ENCODE measurements at places on chromosomes 3 and 15.

DNA sequence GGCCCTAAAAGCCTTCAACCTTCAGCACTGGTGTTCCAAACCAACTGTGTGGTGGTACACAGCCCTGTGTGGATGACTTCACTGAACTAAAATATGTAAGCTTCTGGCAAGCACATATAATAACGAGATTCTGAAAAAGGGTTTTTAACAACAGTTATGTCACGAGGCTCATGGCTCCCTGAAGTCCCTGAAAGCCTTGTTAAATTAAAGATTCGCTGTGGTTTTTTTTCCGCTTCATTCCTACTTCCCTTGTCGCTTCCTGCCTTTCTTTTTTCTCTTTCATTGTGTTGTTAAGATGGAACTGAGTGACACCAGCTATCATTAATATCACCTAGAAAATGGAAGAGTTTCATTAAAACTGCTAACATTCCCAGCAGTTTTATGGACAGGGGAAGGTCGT lies 3.5 kb downstream of the RORA start:
- no peak for DNase-seq
- no peak overlapping the region for H3K4me3 ChIP-seq
- H3K4me1 ChIP-seq: peaks cover 11% of the 10 kb centered on the region
- H3K36me3 ChIP-seq: no peaks in the 10 kb centered on the region
- H3K27me3 ChIP-seq: no peaks in the 10 kb centered on the region

GRCh38 chr15:82079736-82080135 lies 33.9 kb upstream of the MEX3B start:
- H3K27me3 ChIP-seq: peaks cover 26% of the 10 kb centered on the region
- no peak overlapping the region for H3K4me3 ChIP-seq
- H3K4me1 ChIP-seq: peaks cover 4% of the 10 kb centered on the region
- no peaks in the 10 kb centered on the region for H3K36me3 ChIP-seq
- no peak overlapping the region for H3K27ac ChIP-seq

DNA sequence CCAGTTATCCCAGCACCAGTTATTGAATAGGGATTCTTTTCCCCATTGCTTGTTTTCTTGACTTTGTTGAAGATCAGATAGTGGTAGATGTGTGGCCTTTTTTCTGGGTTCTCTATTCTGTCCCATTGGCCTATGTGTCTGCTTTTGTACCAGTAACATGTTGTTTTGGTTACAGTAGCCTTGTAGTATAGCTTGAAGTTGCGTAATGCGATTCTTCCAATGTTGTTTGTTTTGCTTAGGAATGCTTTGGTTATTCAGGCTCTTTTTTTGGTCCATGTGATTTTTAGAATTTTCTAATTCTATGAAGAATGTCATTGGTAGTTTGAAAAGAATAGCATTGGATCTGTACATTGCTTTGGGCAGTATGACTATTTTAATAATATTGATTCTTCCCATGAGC lies 94.3 kb upstream of the CHMP2B start:
- no peak overlapping the region for H3K27ac ChIP-seq
- H3K4me3 ChIP-seq: no peak overlapping the region
- H3K4me1 ChIP-seq: no peaks in the 10 kb centered on the region

DNA sequence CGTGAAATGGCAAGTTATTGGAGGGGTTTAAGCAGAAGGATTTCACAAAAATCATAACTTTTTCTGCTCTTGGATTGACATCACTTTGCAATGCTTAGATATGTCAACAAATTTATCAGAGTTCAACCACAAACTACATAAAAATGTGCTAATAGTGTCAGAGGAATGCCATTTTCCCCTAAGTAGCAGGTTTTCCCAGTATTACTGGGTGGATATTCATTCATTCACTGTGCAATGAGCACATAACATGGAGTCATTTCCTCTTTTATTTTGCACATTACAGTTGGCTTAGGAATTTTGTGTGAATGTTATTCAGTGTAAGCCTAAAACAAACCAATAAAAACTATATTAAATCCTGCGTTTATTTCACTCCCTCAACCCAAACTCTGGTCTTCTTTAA lies 537.3 kb upstream of the MCTP2 start:
- no peak overlapping the region for H3K27ac ChIP-seq
- no peaks in the 10 kb centered on the region for H3K27me3 ChIP-seq
- H3K4me3 ChIP-seq: no peak overlapping the region
- H3K4me1 ChIP-seq: no peaks in the 10 kb centered on the region
- no peak for DNase-seq

DNA sequence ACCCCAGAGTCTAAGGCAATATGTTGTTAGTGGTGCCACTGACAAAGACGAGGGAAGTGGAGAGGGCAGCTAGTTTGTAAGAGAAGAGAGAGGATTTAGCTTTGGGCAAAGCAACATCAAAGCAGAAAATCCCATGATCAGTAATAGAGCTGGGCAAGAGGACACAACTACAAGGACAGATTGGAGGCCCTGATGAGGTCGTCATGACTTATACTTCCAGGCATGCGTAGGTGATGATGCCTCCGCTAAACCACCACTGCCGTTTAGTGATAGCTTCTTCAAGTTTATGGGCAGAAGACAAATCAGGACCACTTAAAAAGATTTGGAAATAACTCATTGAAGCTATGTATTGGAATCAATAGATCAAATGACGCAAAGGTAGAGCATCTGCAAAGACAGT lies 2.6 kb downstream of the HRG start:
- no peak for DNase-seq
- H3K36me3 ChIP-seq: no peaks in the 10 kb centered on the region
- H3K4me3 ChIP-seq: no peak overlapping the region

DNA sequence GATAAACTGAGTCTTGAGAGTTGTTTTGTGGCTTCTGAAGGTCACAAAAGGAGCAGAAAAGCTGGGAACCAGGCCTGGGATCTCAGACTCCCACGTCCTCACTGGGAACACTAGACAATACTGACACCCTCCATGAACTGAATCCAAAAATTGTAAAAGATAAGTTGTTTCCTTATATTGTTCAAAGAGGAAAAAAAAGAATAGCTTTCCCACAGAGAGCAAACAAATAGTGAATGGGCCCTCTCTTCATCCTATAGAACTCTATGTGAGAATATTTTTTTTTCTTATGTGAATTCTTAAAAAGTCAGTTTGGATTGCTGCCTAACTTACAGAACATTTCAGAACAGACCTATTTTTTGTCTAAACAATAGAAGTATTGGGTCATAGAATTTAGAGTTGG lies 203.5 kb downstream of the MECOM start:
- DNase-seq: no peak
- H3K4me3 ChIP-seq: no peak overlapping the region
- no peaks in the 10 kb centered on the region for H3K27me3 ChIP-seq
- H3K4me1 ChIP-seq: no peaks in the 10 kb centered on the region

GRCh38 chr3:124078953-124079911 lies 87.3 kb upstream of the ROPN1 start:
- DNase-seq: peak; percentile 36
- H3K27ac ChIP-seq: no peak overlapping the region
- peaks cover 4% of the 10 kb centered on the region for H3K4me1 ChIP-seq
- no peaks in the 10 kb centered on the region for H3K27me3 ChIP-seq

DNA sequence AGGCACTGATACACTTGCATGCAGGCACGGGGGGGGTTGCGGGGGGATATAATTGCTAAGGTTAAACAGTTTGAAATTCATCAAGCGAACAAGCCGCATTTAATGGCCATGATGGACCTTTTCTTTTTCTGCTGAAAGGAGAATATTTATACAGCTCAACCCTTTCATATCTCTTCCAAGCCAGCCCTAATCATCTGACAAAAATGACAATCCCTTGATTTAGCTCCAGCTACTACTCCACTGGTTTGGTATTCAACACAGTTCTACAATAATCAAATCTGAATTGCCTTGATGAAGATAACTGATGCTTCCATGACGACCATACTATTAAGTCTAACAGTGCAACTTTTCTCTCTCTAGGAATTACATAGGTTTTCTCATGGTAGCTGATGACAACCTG lies 374.9 kb downstream of the PLCL2 start:
- H3K4me3 ChIP-seq: no peak overlapping the region
- no peaks in the 10 kb centered on the region for H3K4me1 ChIP-seq
- H3K36me3 ChIP-seq: no peaks in the 10 kb centered on the region
- no peak for DNase-seq
- H3K27me3 ChIP-seq: no peaks in the 10 kb centered on the region

DNA sequence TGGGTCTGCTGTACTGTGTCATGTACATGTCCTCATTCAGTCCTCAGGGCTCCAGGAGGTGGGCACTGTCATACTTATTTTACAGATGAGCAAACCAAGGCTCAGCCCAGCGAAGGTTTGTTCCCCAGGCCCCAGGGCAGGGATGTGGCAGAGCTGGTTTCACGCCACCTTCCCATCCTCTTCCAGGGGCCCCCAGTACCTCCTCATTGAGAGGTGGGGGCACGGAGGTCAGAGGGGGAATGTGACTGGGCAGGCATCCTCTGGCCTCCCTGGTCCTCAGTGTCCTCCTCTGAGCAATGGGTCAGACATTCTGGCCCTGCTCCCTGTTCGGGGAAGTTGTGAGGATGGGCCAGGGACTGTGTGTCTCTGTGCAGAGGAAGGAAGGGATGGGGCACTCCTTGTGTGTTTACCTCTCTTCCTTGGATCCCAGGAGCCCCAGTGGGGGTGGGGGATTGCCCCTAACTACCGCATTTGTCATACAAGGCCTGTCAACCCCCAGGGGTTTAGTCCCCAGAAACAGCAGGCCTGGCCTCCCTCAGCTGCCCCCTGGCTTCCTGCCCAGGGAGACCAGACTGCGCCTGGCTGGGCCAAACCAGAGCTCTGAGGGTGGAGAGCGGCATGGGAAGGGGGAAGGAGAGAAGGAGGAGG lies 65.9 kb upstream of the LCTL start:
- H3K4me3 ChIP-seq: no peak overlapping the region
- peaks cover 8% of the 10 kb centered on the region for H3K4me1 ChIP-seq
- no peak overlapping the region for H3K27ac ChIP-seq
- H3K27me3 ChIP-seq: peaks cover 18% of the 10 kb centered on the region

DNA sequence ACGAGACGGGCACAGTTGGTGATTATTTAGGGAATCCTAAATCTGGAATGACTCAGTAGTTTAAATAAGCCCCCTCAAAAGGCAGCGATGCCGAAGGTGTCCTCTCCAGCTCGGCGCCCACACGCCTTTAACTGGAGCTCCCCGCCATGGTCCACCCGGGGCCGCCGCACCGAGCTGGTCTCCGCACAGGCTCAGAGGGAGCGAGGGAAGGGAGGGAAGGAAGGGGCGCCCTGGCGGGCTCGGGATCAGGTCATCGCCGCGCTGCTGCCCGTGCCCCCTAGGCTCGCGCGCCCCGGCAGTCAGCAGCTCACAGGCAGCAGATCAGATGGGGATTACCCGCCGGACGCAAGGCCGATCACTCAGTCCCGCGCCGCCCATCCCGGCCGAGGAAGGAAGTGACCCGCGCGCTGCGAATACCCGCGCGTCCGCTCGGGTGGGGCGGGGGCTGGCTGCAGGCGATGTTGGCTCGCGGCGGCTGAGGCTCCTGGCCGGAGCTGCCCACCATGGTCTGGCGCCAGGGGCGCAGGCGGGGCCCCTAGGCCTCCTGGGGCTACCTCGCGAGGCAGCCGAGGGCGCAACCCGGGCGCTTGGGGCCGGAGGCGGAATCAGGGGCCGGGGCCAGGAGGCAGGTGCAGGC lies 318.0 kb downstream of the FGF12 start:
- peak overlapping the region; percentile 78 for H3K4me3 ChIP-seq
- H3K36me3 ChIP-seq: no peaks in the 10 kb centered on the region
- peak; percentile 31 for DNase-seq
- H3K27ac ChIP-seq: peak overlapping the region; percentile 7
- peaks cover 6% of the 10 kb centered on the region for H3K4me1 ChIP-seq

GRCh38 chr15:66716656-66717020 lies 14.6 kb downstream of the SMAD6 start:
- DNase-seq: no peak
- H3K4me3 ChIP-seq: no peak overlapping the region
- no peaks in the 10 kb centered on the region for H3K27me3 ChIP-seq
- H3K4me1 ChIP-seq: peaks cover 33% of the 10 kb centered on the region
